Breast epithelium (tissue), 4 donors: ENCODE measurements at places on chromosomes 5 and 9. TPM values are rescaled to one million over a fixed set of nuclear protein-coding genes. Genes with fewer than 3 reads are reported as not detected.

Gene EGR1
- 61.0 TPM for total RNA-seq

Gene SPTLC1
- total RNA-seq: 109 TPM

DNA sequence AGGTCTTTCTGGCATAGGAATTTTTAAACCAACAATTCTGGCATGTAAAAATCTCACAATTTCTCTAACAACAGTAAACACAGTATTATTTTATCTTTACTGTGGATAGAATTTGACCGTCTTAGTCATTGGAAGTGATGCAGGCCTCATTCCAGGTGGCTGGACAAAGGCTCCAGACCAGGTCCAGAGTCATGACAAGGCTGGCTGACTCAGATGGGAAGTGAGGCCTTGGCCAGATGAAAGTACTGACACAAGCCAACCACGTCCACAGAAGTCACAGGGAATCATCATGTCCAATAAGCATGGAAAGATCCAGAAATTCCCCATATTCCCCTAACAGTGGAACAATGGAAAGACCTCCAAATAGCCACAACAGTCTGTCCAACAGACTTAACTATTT is 12.4 kb downstream of the SPOCK1 start:
- DNase-seq: no peak
- no peaks in the 10 kb centered on the region for H3K27me3 ChIP-seq
- H3K27ac ChIP-seq: no peak overlapping the region
- no peak overlapping the region for H3K4me3 ChIP-seq
- no peaks in the 10 kb centered on the region for H3K36me3 ChIP-seq

- H3K4me1 ChIP-seq: no peaks in the 10 kb centered on the region
- DNase-seq: peak; percentile 40
- no peaks in the 10 kb centered on the region for H3K36me3 ChIP-seq
- peak overlapping the region; percentile 49 for H3K27ac ChIP-seq
These were observed 55.8 kb downstream of the PDCD1LG2 start for GRCh38 chr9:5566054-5566618.

GRCh38 chr9:123998278-123998925 is 13.2 kb upstream of the LHX2 start:
- peaks cover 85% of the 10 kb centered on the region for H3K27me3 ChIP-seq
- H3K27ac ChIP-seq: no peak overlapping the region
- DNase-seq: no peak
- no peaks in the 10 kb centered on the region for H3K36me3 ChIP-seq
- no peaks in the 10 kb centered on the region for H3K4me1 ChIP-seq
